ENCODE measurements at places on chromosomes 12 and 14.

DNA sequence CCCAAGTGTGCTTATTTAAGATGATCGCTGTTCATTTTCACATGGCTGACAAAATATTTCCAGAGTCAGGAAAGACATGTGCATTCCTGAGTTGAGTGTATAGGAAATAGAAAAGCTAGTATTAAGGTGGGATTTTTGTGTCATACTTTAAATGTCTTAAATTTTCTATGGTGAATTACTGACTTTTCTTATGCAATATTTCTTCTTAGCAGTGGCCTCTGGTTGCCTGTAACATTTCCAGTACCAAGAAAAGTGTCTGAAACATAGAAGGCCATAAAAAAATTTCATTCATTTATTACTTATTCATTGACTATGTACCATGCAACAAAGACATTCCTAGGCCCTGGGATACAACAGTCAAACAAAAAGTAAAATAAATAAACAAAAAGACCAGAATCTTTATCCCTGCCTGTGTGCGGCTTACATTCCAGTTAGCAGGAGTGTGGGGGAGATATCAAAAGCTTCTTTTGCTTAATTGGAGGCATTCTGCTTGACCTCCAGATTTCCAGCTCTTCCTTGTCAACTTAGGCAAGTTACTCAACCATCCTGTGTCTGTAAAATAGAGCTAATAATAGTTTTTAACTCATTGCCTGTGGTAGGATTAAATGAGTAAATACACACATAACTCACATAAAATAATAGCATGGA, 216.3 kb upstream of the FLRT2 start:
- DNase-seq = no peak

DNA sequence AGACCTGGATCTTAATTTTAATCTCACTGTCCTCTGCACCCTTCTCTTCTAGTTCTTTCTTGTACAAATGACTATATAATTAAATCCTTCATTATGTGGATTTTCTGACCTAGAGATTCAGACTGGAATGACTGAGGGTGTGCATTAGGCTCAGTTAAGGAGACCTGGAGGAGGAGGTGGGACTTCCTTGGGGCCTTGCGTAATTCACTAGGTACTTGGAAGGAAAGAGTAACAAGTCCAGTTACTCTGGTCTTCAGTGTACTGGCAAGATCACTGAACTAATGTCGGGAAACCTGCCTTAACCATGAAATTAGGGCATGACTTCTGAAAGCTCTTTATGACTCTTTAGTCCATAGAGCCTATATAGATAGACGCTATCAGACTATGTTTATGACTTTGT, 441.4 kb downstream of the EGLN3 start:
- no peak for DNase-seq

- DNase-seq = no peak
Observed at GRCh38 chr14:22974530-22975313, 7.6 kb downstream of the AJUBA start.

DNA sequence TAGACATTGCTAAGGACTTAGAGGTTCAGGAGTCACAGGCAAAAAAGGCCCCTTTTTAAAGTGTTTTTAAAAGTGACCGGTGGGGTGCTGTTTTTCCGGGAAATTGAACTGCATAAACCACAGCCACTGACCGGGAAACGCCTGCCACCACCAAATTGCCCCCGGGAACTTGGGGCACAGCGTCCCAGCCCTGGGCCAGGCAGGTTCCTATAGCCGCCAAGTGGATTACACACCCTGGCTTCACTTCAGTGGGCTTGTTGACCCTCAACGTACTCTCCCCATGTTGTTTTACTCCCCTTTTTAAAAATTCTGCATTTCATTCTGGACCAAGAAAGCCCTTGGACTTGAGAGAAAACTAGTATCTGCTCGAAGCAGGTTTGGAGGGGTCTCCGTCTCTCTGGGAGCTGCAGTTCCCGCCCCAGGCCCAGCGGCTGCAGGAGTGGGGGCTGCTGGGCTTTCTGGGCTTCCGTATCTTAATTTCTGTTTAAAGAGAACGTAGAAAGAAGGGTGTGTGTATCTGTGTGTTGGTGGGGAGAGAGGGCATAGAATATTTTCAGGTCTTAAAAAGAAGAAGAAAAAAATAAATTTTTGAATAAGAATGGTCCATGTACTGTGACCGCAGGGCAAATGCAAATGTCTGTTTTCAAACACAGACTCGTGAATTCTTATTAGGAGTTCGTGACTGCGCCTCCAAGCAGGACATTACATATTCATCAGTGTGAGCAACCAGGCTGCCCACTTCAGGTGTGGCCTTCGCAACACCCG, 82.9 kb downstream of the PAPOLA start:
- DNase-seq = no peak

- no peak for DNase-seq
Observed at GRCh38 chr12:123164710-123165261, 13.9 kb upstream of the PITPNM2 start.

- no peak for DNase-seq
Observed at GRCh38 chr12:110107369-110108281, 16.5 kb upstream of the IFT81 start.

DNA sequence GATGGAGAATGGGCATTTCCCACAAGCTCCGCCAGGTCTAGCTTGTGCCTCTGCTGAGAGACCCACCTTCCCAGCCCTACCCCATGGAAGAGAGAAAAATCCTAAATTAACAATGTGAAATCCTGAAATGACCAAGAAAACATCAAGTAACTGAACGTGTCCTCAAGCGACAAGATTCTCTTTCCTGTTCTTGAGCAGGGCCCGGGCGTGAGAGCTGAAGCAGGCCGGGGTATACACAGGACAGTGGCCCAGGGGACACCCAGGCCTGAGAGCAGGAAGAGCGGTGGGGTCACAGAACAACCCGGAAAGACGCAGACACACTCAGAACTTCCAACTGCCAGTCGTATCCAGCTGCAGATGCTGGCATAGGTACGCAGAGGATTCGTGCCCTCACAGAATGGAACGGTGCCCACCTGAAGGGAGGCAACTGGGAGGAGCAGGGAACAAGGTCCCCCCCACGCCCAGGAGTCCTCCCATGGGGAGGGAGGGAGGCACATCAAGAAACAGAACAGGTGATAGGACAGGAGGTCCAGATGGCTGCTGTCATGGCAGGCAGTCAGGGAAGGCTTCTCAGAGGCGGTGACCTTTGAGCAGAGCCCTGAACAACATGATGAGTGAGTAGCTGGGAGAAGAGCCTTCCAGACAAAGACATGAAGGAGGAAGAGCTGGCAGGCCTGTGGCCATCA, 9.1 kb downstream of the RIMBP2 start:
- DNase-seq = no peak

- no peak for DNase-seq
Observed at GRCh38 chr12:62802984-62803383, 132.0 kb downstream of the PPM1H start.

- DNase-seq = no peak
Observed at GRCh38 chr12:14284184-14284722, 81.2 kb upstream of the ATF7IP start.
